ENCODE measurements at places on chromosomes 12 and 14.
A peak's percentile ranks its signal among the peaks of the same experiment; 100 is the strongest.

DNA sequence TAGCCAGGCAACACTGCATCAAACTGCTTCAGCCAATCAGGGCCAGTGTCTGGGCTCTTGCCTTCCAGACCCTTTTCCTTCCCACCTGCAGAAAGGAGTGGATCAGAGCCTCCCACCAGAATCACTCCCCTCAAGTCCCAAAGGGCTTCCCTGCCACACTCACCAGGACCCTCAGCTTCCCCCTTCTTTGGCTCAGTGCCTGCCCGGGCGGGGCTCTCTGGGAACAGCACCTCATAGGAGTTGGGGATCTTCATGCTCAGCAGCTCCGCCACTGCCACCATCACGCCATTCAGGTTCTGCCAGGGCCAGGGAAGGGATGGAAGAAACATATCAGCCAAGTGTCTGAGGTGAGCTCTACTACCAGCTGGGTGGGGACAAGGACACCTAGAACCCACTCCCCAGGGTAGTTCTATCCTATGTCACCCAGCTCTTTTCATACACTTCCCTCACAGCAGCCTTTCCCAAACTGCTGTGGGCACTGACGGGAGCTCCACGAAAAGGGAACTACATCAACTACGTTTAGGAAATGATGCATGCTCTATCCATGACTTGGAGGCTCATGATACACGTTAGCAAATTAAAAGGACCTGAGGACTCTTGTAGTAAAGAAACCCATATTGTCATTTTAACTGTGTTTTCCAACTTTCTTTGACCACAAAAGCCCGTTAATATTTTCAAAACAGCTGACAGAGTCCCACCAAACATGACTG is 9.4 kb upstream of the PRKAG1 start:
- no peak for DNase-seq

- DNase-seq = no peak
Observed at GRCh38 chr12:154058-154457, 59.9 kb downstream of the SLC6A12 start.

- DNase-seq = no peak
Observed at GRCh38 chr14:75961662-75962061, 20.1 kb downstream of the TGFB3 start.

DNA sequence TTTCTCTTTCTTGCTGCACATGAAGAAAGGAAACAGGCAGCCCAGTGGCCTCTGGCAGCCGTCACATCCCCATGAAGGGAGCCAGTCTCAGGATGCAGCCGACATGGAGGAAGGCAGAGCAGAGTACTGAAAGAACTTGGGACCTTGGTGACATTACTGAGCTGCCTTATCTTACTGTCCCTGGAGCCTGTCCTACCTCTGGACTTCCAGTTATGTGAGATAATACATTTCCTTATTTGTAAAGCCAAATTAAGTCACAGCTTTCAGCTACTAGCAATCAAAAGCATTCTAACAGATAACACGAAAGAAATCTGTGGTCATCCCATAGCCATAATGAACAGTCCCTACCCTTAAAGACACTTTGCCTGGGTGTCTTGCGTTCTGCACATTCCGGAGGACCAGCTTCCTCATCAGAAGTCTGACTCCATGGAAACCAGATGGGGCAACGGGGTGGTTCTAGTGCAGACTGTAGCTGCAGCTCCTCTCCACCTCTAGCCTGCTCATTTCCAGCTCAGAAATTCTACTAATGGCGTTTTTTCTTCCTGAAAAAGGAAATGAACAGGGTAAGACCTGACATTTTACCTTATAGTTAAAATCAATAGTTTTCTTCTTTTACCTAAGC is 7.8 kb upstream of the EGLN3 start:
- DNase-seq = no peak

- no peak for DNase-seq
Observed at GRCh38 chr12:125683748-125684381, 618.6 kb downstream of the AACS start.

DNA sequence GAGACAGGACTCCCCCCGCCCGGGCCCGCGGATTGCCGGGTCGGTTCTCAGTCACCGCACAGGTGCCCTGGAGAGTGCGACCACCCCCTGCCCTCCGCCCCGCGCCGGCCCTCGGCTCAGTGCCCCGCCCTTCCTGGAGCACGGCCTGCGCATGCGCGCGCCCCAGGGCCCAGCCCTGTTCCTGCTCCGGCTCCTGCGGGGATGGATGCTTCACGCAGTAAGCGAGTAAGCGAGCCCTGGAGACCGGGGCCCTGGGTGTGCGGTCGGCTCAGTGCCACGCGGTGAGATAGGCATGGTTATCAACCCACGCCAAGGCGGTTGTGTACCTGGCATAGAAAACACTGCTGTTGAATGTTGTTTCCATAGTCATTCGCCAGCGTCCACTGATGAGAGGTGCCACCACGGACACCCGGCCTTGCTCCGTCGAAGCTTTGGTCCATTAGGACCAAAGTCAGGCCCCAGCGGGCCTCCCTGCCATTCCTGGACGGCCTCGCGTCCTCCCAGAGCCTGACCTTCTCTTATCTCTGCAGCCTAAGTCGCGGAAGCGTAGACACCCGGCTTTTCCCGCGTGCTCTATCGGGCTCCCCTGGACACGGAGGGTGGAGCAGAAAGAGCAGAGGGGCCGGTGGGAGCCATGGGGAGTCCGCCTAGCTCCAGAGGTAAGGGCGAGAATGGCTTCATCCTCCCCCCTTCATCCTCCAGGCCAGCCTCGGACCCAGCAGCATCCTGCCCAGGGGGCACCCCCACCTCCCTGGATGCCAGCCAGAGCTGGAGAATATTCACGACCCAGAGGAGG is 90.6 kb downstream of the PAPOLA start:
- no peak for DNase-seq

- peak; percentile 34 for DNase-seq
Observed at GRCh38 chr12:115096588-115097397, 412.8 kb upstream of the TBX3 start.
